ENCODE measurements at places on chromosomes 4 and X. TPM values are rescaled to one million over a fixed set of nuclear protein-coding genes. Genes with fewer than 3 reads are reported as not detected.

TGIF2LX gene
- not detected for total RNA-seq

FAT4 gene
- 0.85 TPM for total RNA-seq

SMS gene
- total RNA-seq: 200 TPM

REST gene
- 8.7 TPM for total RNA-seq

TREX2 gene
- total RNA-seq: 1.7 TPM

ANAPC10 gene
- 14.5 TPM for total RNA-seq

S100G gene
- total RNA-seq: not detected

PABPC5 gene
- total RNA-seq: not detected

BMX gene
- not detected for total RNA-seq

BCLAF3 gene
- total RNA-seq: 1.3 TPM

DSPP gene
- total RNA-seq: not detected

XAGE1A gene
- total RNA-seq: not detected

STAP1 gene
- not detected for total RNA-seq

EGF gene
- 0.21 TPM for total RNA-seq

XG gene
- not detected for total RNA-seq

TBX22 gene
- not detected for total RNA-seq

F8A1 gene
- 112 TPM for total RNA-seq

RTL3 gene
- 0.05 TPM for total RNA-seq

NALF2 gene
- 5.5 TPM for total RNA-seq

SRPX2 gene
- 3.1 TPM for total RNA-seq

SCRG1 gene
- total RNA-seq: not detected

MAP9 gene
- total RNA-seq: 2.2 TPM

SLC25A43 gene
- 33.4 TPM for total RNA-seq

MAGEB17 gene
- not detected for total RNA-seq

PPP2R2C gene
- total RNA-seq: 35.6 TPM

MAGEB2 gene
- total RNA-seq: not detected

RASGEF1B gene
- total RNA-seq: 0.25 TPM

RBM46 gene
- total RNA-seq: not detected

KLB gene
- 0.18 TPM for total RNA-seq

ARHGEF9 gene
- total RNA-seq: 4.9 TPM

SSX2B gene
- total RNA-seq: not detected

SLC25A5 gene
- 719 TPM for total RNA-seq

RBM41 gene
- 8.5 TPM for total RNA-seq

RAB33A gene
- 0.21 TPM for total RNA-seq

MSMO1 gene
- 19.7 TPM for total RNA-seq

FAM13A gene
- 4.2 TPM for total RNA-seq

RRAGB gene
- 10.8 TPM for total RNA-seq

PNPLA4 gene
- 15.6 TPM for total RNA-seq

ABLIM2 gene
- 0.58 TPM for total RNA-seq

SULT1B1 gene
- not detected for total RNA-seq

SSX4B gene
- total RNA-seq: not detected

LONRF3 gene
- 3.5 TPM for total RNA-seq

UCP1 gene
- not detected for total RNA-seq

FABP2 gene
- total RNA-seq: not detected

CXCL11 gene
- total RNA-seq: not detected

PLXNB3 gene
- 5.0 TPM for total RNA-seq

CCDC110 gene
- not detected for total RNA-seq

FDCSP gene
- total RNA-seq: not detected

GAB3 gene
- total RNA-seq: 0.55 TPM

SOWAHB gene
- total RNA-seq: 0.06 TPM

CENPVL2 gene
- not detected for total RNA-seq

NIPAL1 gene
- 0.92 TPM for total RNA-seq

TEX28 gene
- total RNA-seq: not detected

PABPC1L2A gene
- total RNA-seq: not detected

RADX gene
- not detected for total RNA-seq
